ENCODE measurements at places on chromosomes 1 and 21.

DNA sequence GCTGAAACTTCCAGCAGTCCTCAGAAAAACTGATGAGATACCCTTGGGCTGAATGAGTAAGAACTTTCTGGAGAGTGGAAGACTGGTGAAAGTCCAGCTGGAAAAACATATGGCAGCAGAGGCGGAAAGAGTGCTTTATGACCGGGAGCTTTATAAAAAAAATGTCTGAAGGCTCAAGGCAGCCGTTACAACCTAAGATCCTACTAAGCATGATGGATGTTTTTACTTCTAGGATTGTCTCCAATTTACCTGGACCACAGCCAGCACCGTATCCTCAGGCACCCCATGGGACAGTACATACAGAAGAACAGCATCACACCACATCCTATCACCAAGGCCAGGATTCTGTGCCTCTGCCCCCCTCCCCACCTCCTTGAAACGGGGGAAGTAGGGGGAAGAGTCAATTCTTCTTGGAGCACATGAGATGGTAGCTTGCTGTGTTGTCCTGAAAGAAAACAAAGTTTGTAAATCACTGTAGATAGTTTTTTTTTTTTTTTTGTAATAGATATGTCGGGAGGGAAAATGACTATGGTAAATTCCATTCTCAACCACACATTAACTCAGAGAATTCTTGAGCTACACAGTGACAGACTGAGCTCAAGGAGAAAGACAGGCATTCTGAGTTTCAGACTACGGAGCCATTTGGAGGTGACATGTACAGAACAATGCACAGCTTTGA, 11.8 kb upstream of the IRF2BP2 start:
- DNase-seq, result peak; percentile 47

GRCh38 chr21:34693192-34693810, 24.5 kb downstream of the CLIC6 start:
- DNase-seq, result peak; percentile 16

GRCh38 chr1:40039245-40039756, 1.2 kb upstream of the CAP1 start:
- DNase-seq, result no peak

- peak; percentile 60 for DNase-seq
These were observed 545 bp downstream of the PATJ start for GRCh38 chr1:61742620-61743430.

DNA sequence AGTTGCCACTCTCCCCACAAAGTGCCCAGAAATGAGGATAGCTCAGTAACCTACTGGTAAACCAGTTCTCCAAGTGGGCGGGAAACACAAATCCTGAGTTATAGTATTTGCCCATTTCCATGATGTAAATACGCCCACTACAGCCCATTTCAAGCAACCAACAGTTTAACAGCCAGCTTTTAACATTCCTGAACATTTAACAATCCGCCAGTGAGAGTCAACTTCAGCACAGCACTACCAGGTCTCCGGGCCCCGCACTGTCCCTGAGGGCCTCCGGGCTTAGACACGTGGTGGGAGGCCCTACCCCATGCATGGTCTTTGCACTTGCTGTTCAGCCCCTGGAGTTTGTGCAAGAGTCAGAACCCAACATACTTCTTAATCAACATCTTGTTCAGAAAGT, 132.0 kb upstream of the CTTNBP2NL start:
- DNase-seq, result no peak
